ENCODE measurements at places on chromosomes 7 and 10. TPM values are rescaled to one million over a fixed set of nuclear protein-coding genes. Genes with fewer than 3 reads are reported as not detected.

Gene RPEL1
- not detected for polyA plus RNA-seq

Gene HKDC1
- polyA plus RNA-seq, result 10.9 TPM

Gene ACSM6
- not detected for polyA plus RNA-seq

Gene C10orf67
- not detected for polyA plus RNA-seq

Gene DGKI
- polyA plus RNA-seq, result not detected

DNA sequence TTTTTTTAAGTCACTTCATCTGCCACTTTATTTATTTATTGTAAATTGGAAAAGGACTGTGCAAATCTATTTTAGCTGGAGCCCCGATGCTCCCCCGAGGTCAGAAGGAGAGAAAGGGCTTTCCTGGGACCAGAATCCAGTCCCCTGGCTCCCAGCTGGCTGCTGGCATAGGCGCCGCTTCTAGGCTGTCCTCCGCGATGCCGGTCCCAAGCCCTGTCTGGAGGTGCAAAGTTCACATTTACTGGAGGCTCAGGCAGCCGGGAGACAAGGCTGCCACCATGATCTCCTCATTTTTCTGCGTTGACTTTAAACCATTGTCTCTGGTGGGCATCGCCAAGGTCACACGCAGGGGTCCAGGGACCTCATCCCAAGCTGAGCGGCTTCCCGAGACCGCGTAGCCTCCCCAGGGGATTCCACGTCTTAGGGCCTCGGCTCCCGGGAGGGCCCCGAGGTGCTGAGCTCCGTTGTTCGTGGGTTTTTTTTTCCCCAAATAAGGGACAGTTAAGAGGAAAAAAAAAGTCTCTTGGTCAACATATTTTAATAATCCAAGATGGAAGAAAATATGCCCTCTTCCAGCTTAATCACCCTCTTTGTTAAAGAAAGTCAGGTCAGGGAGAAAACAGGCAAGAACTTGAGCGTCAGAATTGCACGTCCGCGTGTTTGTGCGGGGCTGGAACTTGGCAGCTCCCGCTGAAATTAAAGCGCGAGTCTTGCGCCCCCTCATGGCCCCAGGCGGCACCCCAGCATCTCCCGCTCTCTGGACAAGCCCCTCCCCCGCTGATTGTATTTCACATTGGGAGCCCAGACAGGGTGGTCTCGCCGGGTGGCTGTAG, 11.9 kb downstream of the RGR start:
- H3K27me3 ChIP-seq, result no peaks in the 10 kb centered on the region
- no peak overlapping the region for H3K4me3 ChIP-seq
- no peaks in the 10 kb centered on the region for H3K36me3 ChIP-seq
- no peaks in the 10 kb centered on the region for H3K4me1 ChIP-seq

GRCh38 chr7:28879105-28879504, 79.0 kb downstream of the TRIL start:
- H3K4me3 ChIP-seq, result no peak overlapping the region
- H3K36me3 ChIP-seq, result no peaks in the 10 kb centered on the region
- DNase-seq, result no peak
- no peaks in the 10 kb centered on the region for H3K27me3 ChIP-seq

- H3K36me3 ChIP-seq, result peaks cover 6% of the 10 kb centered on the region
- no peak overlapping the region for H3K27ac ChIP-seq
- H3K27me3 ChIP-seq, result no peaks in the 10 kb centered on the region
- DNase-seq, result no peak
- H3K4me3 ChIP-seq, result no peak overlapping the region
Measured at GRCh38 chr7:5679813-5680473, 101.5 kb downstream of the RNF216 start.

GRCh38 chr7:158573310-158573709, 14.3 kb downstream of the PTPRN2 start:
- no peaks in the 10 kb centered on the region for H3K27me3 ChIP-seq
- no peak for DNase-seq
- no peak overlapping the region for H3K4me3 ChIP-seq
- H3K36me3 ChIP-seq, result no peaks in the 10 kb centered on the region
- no peaks in the 10 kb centered on the region for H3K4me1 ChIP-seq
- no peak overlapping the region for H3K27ac ChIP-seq

DNA sequence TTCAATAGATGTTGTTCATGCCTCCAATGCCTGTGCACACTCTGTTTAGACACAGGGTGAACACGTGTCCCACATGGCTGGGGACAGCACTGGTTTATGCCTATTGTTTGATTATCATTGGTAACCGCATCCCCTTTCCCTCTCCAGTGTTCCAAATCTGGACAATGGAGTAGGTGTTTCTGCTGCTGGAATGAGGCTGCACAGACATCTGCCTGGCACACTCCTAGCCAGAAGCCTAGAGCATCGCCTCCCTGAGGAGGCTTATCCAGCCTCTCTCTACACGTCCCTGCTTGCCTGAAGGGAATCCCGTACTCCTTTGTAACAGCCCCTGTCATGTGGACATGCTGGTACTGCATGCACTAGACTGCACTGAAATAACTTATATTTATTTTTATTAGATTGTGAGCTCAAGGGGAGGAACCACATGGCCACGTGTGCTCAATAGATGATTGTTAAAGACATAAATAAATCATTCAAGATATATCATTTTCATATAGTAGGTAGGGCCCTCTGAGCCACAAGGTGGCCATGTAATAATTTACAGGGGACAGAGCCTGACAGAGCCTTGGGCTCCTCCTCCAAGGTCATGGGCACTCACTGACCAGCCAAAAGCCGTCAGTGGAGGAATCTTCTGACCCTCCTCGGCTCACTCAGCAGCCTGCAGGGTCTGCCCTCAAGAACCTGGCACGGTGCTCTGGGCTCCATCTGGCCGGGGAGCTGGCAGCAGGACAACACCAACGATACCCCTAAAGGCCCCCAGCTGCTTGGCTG, 310.9 kb upstream of the ZNF32 start:
- H3K27ac ChIP-seq, result no peak overlapping the region
- no peaks in the 10 kb centered on the region for H3K27me3 ChIP-seq
- no peak overlapping the region for H3K4me3 ChIP-seq
- H3K36me3 ChIP-seq, result no peaks in the 10 kb centered on the region

DNA sequence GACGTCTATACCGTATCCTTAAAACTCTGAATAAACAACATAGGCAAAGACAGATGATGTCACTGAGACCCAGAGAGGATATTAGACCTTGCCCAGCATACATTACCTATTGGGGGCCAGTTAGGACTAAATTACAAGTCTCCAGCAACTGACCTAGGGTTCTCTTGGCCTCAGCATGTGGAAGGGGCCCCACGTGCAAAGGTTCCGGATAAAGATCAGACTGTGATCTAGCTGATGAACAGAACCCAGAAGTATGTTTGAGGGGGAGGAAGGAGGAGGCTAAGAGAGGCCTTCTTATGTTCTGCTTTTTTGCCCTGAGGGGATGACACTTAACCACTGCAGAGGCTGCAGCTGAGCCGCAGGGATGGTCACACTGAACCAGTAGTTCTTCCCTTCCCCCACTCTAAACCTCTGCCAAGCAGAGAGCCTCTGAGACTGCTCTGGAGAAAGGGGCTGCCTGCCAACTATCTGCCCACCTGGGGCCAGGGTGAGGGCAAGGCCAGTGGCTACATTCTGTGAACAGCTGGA, 24.0 kb upstream of the KMT2C start:
- H3K4me3 ChIP-seq, result no peak overlapping the region
- no peaks in the 10 kb centered on the region for H3K36me3 ChIP-seq
- no peak overlapping the region for H3K27ac ChIP-seq
- H3K27me3 ChIP-seq, result no peaks in the 10 kb centered on the region

DNA sequence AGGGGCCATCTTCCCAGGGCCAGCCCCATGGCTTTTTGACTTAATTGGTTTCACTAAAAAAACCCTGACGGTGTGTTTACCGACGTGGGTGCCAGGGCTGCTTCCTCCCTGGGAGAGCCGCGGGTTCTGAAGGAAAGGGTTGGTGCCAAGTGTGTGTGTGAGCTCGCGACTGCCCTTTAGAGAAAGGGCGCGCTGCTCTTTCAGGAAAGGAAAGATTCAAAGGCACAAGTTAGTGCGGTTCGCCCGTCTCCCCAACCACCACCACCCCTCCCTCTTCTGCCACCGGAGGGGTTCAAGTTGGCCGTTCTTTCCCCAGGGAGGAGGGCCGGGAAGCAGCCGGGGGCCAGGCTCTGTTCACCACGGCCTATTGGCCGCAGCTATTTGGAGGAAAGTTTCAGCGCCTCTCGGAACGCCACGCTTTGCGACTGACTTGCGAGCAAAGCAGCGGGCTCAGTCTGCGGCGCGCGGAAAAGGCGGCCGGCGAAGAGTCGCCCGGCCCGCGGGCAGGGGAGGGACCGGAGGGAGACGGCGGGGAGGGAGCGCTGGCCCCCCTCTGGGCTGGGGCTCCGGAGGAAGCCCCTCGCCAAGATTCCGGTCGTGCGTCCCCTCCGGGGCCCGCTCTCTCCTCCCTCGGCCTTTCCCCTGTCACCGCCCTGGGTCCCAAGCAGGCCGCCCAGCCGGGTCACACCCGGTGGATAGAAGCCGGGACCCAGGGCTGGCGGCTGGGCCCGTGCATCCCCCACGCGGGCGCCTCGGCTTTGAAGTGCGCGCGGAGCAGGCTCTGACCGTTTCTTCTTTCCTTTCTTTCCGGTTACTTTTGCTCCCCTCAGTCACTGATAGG, 165.9 kb upstream of the PPP1R3A start:
- H3K27me3 ChIP-seq, result peaks cover 18% of the 10 kb centered on the region
- no peak for DNase-seq
- peak overlapping the region; percentile 42 for H3K4me3 ChIP-seq
- H3K36me3 ChIP-seq, result no peaks in the 10 kb centered on the region

GRCh38 chr10:117545141-117546019, 2.8 kb downstream of the EMX2 start:
- no peak overlapping the region for H3K27ac ChIP-seq
- DNase-seq, result no peak
- H3K27me3 ChIP-seq, result peaks cover 24% of the 10 kb centered on the region

GRCh38 chr7:1864161-1864940, 194.3 kb downstream of the ELFN1 start:
- H3K27ac ChIP-seq, result no peak overlapping the region
- no peaks in the 10 kb centered on the region for H3K4me1 ChIP-seq
- H3K27me3 ChIP-seq, result no peaks in the 10 kb centered on the region
- H3K4me3 ChIP-seq, result no peak overlapping the region
- no peak for DNase-seq

DNA sequence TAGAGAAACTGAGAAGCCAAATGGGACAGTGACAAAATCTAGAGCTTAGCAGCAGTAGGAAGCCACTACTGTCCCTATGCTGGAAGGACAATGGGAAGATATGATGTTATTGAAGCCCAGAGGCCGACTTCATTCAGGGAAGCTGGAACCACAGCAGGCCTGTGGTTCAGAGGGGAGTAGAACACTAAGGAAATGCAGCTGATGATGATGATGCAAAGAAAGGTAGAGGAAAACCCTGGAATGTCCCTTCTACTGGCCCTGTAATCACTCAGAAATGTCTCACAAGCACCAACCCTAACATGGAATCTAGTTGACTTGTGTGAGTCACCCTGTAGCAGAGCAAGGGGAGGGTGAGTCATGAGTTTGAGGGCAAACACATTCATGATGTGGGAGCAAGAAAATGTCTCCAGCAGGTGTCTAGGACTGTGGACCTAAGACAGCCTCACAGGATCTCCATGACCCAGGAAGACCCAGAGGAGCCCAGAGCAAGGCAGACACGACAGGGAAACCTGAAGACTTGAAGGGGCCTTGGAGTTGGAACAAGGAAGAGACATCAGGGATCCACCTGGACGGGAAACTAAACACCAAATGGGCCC, 37.0 kb upstream of the LRRC17 start:
- DNase-seq, result no peak
- H3K4me1 ChIP-seq, result no peaks in the 10 kb centered on the region
- H3K27ac ChIP-seq, result no peak overlapping the region
- H3K4me3 ChIP-seq, result no peak overlapping the region
- no peaks in the 10 kb centered on the region for H3K27me3 ChIP-seq

DNA sequence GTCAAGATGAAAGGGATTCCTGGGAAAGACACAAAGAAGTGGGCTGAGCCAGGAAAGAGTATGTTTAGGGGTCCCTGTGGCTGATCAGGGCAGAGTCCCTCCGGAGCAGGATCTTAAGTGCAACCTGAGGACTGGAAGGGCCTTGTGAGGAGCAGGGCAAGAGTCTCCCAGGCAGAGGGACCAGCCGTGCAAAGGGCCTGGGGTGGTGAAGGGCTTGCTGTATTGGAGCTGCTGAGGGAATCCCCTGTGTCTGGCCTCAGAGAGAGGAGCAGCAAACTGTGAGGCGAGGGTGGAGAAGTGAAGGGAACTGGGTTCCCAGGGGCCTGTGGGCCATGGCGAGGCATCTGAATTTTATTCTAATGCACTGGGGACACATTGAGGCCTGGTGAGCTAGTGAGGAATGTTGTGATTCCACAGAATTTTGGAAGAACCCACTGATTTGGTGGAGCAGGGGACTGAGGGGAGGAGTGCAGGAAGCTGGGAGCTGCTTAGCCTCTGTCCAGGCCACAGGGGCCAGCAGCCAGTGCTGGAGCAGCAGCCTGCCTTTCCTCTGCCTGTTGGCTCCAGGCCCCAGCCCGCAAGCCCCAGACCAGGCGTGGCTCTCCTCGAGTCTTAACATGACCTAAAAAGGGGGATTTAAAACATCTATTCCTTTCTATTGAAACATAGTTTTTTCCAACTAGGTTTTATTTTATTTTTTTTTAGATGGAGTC, 138.4 kb upstream of the IGFBP3 start:
- no peak overlapping the region for H3K4me3 ChIP-seq
- H3K27me3 ChIP-seq, result no peaks in the 10 kb centered on the region
- H3K36me3 ChIP-seq, result no peaks in the 10 kb centered on the region
- no peaks in the 10 kb centered on the region for H3K4me1 ChIP-seq

- H3K4me3 ChIP-seq, result no peak overlapping the region
- no peaks in the 10 kb centered on the region for H3K36me3 ChIP-seq
- no peak for DNase-seq
Measured at GRCh38 chr7:34158368-34159153, 253.2 kb downstream of the BMPER start.

DNA sequence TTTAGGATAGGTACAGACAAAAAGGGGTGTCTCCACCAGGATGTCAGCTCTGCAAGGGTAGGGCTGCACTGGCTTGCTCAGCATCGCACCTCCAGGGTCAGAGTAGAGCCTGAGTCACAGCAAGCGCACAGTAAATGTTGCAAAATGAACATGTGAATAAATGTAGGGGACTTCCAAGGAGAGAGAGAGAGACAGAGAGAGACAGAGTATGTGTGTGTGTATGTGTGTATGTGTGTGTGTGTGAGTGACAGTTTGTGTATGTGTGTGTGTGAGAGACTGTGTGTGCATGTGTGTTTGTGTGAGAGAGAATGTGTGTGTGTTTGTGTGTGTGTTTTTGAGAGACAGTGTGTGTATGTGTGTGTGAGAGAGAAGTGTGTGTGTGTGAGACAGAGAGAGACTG, 163.3 kb downstream of the RPS24 start:
- DNase-seq, result no peak
- no peak overlapping the region for H3K4me3 ChIP-seq
- no peaks in the 10 kb centered on the region for H3K36me3 ChIP-seq
- no peaks in the 10 kb centered on the region for H3K4me1 ChIP-seq
- no peaks in the 10 kb centered on the region for H3K27me3 ChIP-seq

- no peaks in the 10 kb centered on the region for H3K27me3 ChIP-seq
- no peaks in the 10 kb centered on the region for H3K4me1 ChIP-seq
- H3K36me3 ChIP-seq, result no peaks in the 10 kb centered on the region
- no peak overlapping the region for H3K4me3 ChIP-seq
- no peak overlapping the region for H3K27ac ChIP-seq
Measured at GRCh38 chr7:41692251-41692650, 10.6 kb downstream of the INHBA start.

GRCh38 chr10:63752318-63752717, 231.1 kb downstream of the REEP3 start:
- H3K4me1 ChIP-seq, result no peaks in the 10 kb centered on the region
- H3K36me3 ChIP-seq, result no peaks in the 10 kb centered on the region
- H3K27me3 ChIP-seq, result no peaks in the 10 kb centered on the region
- no peak for DNase-seq
- no peak overlapping the region for H3K4me3 ChIP-seq

- no peaks in the 10 kb centered on the region for H3K27me3 ChIP-seq
- H3K27ac ChIP-seq, result no peak overlapping the region
- no peak for DNase-seq
- no peak overlapping the region for H3K4me3 ChIP-seq
Measured at GRCh38 chr10:124248056-124249045, 155.0 kb upstream of the CHST15 start.
